ENCODE measurements at places on chromosomes 2 and 18.
A peak's percentile ranks its signal among the peaks of the same experiment; 100 is the strongest.

DNA sequence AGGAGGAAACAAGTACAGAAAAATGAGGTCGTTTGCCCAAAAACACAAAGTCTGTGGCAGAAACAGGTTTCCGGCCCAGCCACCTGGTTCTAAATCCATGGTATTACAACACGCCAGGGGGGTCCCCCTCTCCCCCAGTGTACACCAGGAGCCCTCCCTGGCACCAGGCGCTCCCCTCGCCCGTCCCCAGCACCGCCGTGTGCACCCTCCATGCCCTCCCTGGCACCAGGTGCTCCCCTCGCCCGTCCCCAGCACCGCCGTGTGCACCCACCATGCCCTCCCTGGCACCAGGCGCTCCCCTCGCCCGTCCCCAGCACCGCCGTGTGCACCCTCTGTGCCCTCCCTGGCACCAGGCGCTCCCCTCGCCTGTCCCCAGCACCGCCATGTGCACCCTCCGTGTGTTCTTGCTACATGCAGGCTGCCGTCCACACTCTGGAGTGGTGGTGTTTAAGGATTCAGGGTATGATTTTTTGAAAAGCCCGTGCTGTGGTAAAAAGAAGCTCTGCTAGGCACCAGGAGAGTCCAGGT lies 59.8 kb upstream of the NFATC1 start:
- no peak for DNase-seq

DNA sequence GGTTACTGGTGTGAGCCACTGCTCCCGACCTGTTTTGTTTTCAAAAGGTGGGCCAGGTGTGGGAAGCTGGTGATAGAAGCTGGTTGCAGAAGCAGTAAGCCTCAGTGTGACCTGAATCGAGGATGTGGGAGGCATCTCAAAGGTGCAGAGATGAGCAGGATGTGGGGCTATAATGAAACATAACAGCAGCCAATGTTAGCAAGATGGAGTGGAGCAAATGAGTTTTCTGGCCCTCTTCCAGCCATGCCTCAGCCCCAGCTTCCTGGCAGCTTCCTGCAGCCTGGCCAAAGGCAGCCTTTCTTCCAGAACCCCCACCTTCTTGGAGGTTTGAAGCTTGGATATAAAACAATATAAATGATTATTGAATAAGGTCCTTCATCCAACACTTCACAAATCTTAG lies 184.8 kb downstream of the NCK2 start:
- DNase-seq = no peak

- no peak for DNase-seq
Measured at GRCh38 chr2:11406958-11407381, 59.0 kb downstream of the E2F6 start.

GRCh38 chr18:435940-436339 lies 64.6 kb downstream of the COLEC12 start:
- no peak for DNase-seq

DNA sequence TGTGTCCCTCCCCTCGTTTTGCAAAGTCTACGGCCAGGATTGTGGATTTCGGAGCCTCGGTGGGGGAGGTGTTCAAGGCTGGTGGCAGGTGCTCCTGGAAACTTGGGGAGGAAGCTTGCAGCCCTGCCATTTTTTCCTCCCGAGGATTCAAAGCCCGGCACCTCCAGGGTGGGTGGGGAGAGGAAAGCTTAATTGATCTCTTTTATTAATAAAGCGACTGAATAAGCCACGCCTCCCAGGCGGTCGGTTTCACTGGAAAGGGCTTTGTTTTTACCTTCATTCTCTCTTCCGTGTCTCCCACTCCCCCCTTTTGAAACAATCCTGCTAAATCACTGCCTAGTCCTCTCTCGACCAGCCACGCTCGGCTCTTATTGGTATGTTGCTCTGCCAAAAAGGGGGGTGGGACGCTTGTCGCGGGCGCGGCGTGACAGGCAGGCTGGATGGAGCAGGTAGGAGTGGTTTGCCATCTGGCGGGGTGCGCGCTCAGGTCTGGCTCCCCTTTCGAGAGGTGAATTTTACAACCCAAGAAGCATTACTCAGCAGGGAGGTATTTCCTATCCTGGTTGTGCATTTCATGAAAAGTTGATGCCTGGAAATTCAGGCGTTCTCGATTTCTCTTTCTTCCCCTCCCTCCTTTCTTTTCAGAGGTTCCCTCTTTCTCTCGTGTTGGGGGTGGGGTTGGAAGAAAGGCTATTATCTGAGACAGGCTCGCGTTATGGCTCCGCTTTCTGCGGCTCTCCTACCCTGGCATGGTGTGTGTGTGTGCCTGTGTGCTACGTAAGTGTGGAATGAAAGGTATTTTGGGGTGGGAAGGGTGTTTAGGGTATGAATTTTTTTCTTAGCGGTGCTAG lies 1.4 kb downstream of the NEDD4L start:
- peak; percentile 8 for DNase-seq

DNA sequence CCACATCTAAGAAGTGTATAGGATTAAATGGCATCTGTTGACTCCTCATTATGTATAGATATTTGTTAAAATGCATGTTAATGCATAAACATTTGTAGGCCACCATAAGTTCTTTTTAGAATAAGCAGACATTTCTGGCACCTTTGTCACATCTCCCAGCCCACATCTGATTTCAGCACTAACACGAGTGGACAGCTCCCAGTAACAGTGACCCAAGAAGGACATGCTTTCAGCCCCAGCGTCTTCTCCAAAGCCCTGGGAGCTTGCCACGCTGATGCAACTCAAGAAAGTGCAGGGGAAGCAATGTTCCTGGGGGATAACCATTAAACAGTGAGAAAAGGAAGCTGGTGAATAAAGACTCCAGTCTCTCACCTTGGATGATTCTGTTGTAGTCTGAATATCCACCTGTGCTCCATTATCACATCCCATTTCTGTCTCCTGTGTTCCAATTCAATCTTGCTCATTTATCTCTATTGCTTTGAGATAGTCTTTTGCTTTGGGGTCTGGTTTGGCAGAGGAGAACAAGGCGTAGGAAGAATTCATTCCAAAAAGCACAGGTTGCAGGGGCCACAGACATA lies 182.6 kb upstream of the THSD7B start:
- DNase-seq = no peak

DNA sequence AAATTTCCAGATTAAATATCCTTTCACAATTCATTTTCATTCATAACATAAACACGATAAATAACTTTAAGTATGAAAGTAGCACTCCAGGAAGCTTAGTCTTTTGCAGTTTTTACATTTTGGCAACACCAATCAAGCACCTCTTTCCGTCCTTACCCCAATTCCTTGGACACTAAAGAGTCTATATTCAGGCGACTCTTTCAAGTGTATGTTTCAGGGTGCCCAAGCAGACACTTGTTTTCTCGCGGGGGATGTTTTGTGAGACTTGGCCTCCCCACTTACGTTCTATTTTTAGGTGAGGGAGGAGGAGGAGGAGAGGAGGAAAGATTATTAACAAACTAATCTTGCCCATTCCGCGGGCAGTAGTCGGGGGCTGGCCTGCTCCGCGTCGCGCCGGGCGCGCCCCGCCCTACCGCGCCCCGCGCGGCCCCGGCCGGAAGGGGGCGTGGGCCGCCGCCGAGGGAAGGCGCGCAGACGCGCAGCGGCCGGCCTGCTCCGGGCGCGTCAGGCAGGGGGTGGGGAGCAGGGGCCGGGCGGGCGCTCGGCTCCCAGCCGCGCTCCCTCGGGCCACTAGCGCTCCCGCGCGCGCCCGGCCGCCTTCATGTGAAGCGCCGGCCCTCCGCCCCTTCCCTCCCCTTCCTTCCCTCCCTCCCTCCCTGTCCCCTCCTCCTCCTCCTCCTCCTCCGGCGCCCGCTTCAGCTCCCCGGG lies at the start of gene ITPRID2:
Gene ITPRID2 (plus strand): TSS at position 473 of the 708 bp plus-strand sequence. CDS start 337 bp downstream, outside the sequence.
- DNase-seq = peak; percentile 50

DNA sequence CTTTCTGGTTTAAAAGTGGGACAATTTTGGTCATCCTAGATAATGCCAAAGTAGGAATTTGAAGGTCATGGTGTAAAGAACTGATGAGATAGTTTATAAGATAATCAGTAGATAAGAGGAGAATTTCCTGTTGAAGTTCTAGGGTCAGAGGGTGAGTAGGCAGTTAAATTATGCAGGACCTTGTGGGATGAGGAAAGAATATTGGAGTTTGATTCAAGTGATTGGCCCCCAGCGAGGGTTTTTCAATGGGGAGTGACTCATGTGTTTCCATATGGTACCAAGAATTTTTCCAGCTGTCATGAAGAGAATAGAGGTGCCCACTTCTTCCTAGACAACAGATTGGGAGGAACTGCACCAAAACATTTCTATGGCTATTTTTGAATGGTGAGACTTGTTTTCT lies 940.2 kb upstream of the ZEB2 start:
- DNase-seq = no peak

DNA sequence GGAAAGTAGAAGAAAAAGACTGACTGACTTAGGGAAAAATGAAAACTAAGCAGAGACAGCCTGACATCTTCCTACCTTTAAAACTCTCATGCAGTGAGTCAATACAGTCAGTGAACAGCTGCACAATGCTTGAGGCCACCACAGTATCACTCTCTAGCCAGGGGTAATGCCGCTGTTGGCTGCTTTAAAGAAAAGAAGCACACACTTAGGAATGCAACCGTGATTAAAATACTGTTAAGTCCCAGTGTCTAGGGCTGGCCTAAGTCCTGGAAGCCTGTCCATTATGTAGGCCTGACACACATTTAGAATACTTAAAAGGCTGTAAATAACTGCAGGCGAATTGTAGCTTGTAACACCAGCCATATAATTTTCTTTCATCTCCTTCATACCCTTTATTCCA lies 50.7 kb downstream of the SIGLEC15 start:
- DNase-seq = no peak

DNA sequence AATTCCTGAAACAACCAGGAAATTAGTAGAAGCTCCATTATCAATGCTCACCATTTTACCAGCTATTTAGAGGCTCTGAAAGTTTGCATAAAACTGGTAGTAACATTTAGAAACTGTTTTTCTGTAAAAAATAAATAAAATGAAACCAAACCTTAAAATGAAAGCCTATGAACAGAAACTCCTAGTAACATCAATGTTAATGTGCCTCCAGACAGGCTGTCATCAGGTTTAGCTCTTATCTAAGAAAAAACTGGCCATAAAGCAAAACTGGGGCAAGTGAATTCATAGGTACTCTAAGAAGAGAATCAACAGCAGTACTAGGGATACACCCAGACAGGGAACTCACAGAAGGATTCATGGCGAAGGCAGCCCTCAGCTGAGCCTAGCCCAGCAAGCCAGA lies 8.0 kb downstream of the E2F6 start:
- DNase-seq = no peak

- no peak for DNase-seq
Measured at GRCh38 chr2:202813387-202813786, 58.2 kb downstream of the ICA1L start.

DNA sequence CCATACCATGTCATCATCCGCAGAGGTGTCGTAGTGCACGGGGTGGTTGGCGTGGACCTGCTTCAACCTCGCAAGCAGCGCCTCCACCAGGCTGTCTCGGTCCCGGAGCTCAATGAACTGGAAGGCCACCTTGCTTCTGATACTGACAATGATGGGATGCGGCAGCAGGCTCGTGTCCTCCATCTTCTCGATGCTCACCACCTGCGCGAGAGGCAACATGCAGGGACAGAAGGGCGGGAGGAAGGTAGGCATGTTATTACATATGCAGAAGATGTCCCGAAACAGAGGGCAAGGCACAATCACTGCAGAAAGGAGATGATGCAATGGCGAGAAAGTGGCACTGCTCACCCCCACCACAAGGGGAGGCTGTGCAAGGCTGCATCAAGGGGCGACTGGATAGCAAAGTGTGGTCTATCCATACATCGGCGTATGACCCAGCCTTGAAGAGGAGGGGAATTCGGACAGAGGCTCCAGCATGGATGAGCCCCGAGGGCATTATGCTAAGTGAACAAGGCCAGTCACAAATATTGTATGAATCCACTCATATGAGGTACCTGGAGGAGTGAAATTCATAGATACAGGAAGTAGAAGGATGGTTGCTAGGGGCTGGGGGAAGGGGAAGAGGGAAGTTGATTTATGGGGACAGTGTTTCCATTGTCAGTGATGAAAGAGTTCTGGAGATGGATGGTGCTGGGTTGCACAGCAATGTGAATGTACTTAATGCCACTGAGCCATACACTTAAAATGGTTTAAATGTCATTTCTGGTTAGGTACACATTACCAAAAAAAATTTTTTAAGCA lies 36.6 kb downstream of the RPL31 start:
- no peak for DNase-seq

GRCh38 chr2:42337846-42338566 lies 23.0 kb downstream of the COX7A2L start:
- DNase-seq = no peak

DNA sequence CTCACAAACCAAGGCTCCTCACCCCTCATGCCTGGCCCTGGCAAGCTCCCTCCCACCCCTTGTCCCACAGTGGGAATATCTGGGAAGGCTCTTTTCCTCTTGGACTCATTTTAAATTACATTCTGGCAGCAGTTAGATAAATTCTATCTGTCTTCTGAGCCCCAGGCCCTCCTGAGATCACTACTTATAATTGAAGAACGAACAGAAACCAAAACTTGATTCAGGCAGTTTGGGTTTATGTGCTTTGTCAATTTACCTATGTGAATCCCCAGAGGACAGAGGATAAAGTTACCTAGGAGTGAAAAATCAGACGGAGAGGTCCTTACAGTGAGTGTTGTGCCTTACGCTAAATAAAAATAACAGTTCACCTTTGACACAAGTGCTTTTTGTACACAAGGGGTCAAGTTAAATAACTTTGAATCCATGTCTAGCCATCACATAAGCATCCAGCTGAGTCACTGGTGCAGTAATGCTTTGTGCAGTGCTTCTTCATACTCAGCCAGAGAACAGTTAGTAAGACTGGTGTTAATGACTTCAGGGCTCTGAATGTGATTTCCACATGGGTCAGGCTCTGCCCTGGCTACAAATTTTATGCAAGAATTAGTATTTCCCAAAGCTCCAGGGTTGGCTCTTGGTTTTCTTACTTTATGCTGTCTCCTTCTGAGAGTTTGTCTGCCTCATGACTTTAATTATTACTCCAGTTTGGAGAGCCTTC lies 329.3 kb downstream of the INSIG2 start:
- DNase-seq = no peak

GRCh38 chr2:237140689-237141285 lies 55.1 kb downstream of the COPS8 start:
- DNase-seq = no peak

GRCh38 chr2:74223941-74224770 lies 25.7 kb downstream of the MTHFD2 start:
- DNase-seq = no peak

- DNase-seq = no peak
Measured at GRCh38 chr2:55880416-55881143, 43.0 kb downstream of the EFEMP1 start.

- no peak for DNase-seq
Measured at GRCh38 chr18:23737578-23737977, 48.3 kb downstream of the LAMA3 start.

- DNase-seq = no peak
Measured at GRCh38 chr18:59033359-59033758, 106.3 kb upstream of the SEC11C start.

GRCh38 chr2:65153515-65153914 lies 23.6 kb upstream of the RAB1A start:
- no peak for DNase-seq

GRCh38 chr2:176331646-176332045 lies 62.4 kb downstream of the MTX2 start:
- no peak for DNase-seq

- DNase-seq = no peak
Measured at GRCh38 chr2:23586741-23587306, 201.8 kb downstream of the KLHL29 start.

GRCh38 chr2:32416519-32416918 lies 59.7 kb downstream of the BIRC6 start:
- DNase-seq = no peak
